ENCODE measurements at places on chromosomes 4 and X. TPM values are rescaled to one million over a fixed set of nuclear protein-coding genes. Genes with fewer than 3 reads are reported as not detected.

Gene TMPRSS11B
- not detected for total RNA-seq

Gene F8A2
- not detected for total RNA-seq

Gene CORIN
- total RNA-seq, result 20.3 TPM

Gene QRFPR
- total RNA-seq, result not detected

Gene DMP1
- total RNA-seq, result not detected

Gene CCDC149
- total RNA-seq, result 7.0 TPM

Gene TIMP1
- total RNA-seq, result 512 TPM

Gene PCDH11X
- total RNA-seq, result not detected

Gene ARMCX2
- total RNA-seq, result 98.9 TPM

Gene ADGRA3
- total RNA-seq, result 30.3 TPM

Gene ACE2
- not detected for total RNA-seq

Gene MAGIX
- total RNA-seq, result 0.72 TPM

Gene DMD
- 11.8 TPM for total RNA-seq

Gene SH2D1A
- total RNA-seq, result not detected

Gene SPARCL1
- total RNA-seq, result not detected

Gene THAP9
- 4.2 TPM for total RNA-seq

Gene TEX11
- not detected for total RNA-seq

Gene TGIF2LX
- not detected for total RNA-seq

Gene C4orf54
- not detected for total RNA-seq

Gene CCNB3
- 0.18 TPM for total RNA-seq

Gene RAI2
- not detected for total RNA-seq

Gene GLRA2
- not detected for total RNA-seq

Data from IMR-90 (cell line).